EL (cell line): ENCODE measurements at places on chromosomes 1 and 21.

DNA sequence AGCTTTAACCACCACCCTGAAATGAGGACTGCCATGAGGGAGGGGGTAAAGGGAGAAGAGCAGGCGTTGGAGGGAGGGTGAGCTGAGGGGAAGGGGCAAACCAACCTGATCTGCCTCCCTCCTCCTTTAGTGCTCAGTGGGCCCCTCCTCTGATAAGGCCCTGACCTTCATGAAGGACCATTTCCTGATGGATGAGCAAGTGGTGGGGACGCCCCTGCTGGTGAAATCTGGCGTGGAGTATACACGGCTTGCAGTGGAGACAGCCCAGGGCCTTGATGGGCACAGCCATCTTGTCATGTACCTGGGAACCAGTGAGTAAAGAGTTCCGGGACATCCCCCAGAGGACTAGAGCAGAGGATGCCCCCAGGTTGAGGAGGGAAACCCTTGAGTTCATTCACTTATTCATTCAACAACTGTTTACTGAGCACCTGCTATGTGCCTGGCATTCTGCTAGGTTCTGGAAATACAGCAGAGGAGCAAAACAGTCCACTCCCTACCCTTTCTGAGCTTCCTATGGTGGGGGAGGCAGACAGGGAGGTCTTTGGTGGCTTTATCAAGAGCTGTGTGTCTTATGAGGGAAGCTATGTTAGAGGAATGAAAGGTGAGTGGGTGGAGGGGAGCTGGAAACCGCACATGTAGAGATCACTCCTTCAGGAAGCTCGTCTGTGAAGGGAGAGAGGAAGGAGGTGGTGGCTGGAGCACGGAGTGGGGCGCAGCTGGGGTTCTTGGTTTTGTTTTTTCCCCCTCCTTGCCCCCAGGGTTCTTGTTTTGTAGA, 19.5 kb downstream of the SEMA4A start:
- DNase-seq, result no peak

- DNase-seq, result no peak
Measured at GRCh38 chr1:153292740-153293479, 19.8 kb downstream of the PGLYRP3 start.

GRCh38 chr1:202281316-202282024, 60.3 kb downstream of the UBE2T start:
- peak; percentile 87 for DNase-seq

- no peak for DNase-seq
Measured at GRCh38 chr1:156160000-156160742, 6.8 kb downstream of the SEMA4A start.

DNA sequence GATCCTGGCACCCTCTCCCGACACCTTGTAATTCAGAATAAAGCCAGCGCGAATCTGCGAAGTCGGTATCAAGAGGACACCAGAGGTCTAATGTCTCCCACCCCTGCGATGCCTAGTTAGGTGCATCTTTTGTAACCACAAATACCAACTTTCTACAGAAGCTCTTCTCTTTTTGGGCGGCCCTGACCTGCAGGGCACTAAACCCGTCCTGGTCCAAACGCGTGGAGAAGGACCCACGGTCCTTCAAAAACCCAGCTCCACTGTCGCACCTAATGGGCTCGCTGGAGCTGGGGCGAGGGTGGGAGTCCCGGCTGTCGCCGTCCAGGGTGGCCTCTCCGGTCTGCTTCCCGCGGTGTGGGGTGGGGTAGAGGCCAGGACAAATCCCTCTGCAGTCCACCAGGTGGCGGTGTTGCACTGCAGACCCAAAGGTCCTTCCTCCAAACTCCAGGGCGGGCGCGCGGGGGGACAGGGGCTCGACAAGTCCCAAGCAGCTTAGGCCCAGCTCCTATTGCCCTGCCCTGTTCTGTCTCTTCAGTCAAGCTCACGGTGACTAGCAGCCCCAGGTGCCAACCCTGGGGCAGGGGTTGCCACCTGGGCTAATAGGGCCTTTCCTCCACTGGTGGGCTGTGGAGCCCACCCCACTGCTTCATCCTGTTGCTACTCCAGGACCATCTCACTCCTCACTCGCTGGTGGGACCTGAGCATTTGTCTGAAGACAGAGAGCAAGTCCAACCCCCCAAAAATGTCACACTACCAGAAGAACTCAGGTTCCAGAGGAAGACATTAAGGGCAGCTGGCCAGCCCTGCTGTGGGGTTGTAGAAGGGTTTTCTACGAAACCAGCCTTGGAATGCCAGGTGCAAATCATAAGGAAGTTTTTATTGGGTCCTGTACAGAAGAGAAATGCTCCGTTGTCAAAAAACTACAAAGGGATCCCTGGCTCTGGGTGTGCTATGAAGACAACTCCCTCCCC, 2.8 kb downstream of the HES3 start:
- peak; percentile 72 for DNase-seq

- DNase-seq, result no peak
Measured at GRCh38 chr1:243394601-243395464, 139.0 kb downstream of the SDCCAG8 start.

- DNase-seq, result peak; percentile 58
Measured at GRCh38 chr1:32496127-32496526, 31.3 kb downstream of the ZBTB8B start.

DNA sequence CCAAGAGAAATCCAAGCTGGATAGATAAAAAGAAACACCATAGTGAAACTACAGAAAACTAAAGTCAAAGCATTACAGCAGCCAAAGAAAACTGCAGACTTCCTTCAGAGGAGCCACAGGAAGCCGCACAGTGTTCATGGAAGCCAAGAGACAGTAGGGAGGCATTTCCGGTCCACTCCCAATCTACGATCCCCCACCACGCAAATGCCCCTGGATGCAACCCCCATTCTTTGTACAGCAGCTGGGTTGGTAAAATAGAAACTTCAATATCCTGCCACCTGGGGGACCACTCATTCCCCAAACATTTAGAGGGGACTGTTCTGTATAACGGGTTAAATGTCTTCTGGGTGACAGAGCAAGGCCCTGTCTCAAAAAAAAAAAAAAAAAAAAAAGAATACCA, 43.9 kb upstream of the TSPEAR start:
- peak; percentile 52 for DNase-seq
